AG09309 (cell line): ENCODE measurements at places on chromosomes 5 and 9.

DNA sequence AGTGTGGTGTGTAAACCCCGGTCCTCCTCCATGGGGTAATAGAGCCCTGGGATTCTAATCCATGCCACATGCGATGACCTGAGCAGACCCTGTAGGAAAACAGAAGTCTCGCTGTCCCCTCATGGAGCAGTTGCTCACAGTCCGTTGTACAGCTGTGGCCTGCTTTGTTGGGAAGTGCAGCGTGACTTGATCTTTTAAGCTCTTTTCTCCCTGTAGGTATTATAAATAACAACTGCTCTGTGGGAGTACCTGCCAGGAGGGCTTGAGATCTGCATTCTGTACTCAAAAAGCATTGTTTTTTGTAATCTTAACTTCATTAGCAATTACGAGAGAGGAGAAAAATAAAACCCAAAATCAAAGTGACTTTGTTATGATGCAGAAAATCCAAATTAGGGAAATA is 17.3 kb downstream of the MEGF10 start:
- no peak for DNase-seq

- no peak for DNase-seq
Observed at GRCh38 chr5:133285583-133286021, 233.8 kb downstream of the HSPA4 start.

DNA sequence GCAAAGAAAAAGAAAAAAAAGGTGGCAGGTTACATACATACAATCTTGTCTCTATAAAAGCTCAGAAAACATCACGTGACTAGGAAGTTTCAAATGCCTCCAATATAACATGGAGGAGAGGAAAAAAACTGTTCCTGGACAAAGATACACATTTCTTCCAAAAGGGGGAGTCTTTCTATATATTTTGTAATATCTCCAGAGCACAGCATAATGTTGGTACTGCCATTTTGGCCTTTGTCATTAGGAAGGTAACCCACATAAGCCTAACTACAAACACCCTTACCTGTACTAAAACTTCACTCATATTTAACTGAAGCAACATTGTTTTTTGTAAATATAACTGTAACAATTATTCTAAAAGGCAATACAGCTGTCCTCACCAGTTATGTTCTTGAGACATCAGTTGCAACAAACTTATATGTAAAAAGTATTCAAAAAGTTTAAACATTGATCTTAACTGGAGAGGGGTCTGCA is 1.2 kb upstream of the BTF3 start:
- no peak for DNase-seq

- no peak for DNase-seq
Observed at GRCh38 chr9:13705918-13706317, 426.4 kb upstream of the MPDZ start.

DNA sequence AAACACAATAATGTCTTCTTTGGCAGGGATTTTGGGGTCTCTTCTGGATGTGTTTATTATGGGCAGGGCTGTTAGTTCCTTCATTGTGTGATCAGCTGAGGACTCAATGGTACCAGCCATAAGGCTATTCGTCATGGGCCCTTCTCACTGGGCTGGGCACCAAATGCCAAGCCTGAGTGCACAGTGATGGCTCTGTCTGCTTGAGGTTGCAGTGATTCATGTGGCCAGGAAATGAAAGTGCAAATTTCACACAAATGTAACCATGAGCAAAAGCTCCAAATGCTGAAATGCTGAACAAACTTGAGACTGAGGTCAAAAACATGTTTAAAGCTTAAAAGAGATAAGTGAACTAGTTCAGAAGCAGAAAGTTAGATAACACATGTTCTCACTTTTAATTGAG is 191.0 kb downstream of the TARS1 start:
- no peak for DNase-seq

DNA sequence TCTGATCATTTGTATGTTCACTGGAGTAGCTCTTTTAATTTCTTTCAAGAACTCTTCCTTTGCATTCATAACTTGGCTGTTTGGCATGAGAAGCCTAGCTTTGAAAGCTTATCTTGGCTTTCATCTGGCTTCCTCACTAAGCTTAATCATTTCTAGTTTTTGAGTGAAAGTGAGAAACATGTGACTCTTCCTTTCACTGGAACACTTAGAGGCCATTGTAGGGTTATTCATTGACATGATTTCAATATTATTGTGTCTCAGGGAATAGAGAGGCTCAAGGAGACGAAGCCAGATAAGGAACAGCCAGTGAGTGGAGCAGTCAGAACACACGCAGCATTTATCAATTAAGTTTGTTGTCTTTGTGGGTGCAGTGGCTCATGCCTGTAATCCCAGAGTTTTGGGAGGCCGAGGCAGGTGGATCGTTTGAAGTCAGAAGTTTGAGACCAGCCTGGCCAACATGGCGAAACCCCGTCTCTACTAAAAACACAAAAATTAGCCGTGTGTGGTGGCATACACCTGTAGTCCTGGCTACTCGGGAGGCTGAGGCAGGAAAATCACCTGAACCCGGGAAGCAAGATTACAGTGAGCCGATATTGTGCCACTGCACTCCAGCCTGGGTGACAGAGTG is 98.3 kb downstream of the UGCG start:
- no peak for DNase-seq

- no peak for DNase-seq
Observed at GRCh38 chr9:20117986-20118385, 329.1 kb upstream of the SLC24A2 start.

- no peak for DNase-seq
Observed at GRCh38 chr5:127063257-127063913, 9.9 kb downstream of the C5orf63 start.

- no peak for DNase-seq
Observed at GRCh38 chr5:143279698-143280097, 123.8 kb downstream of the NR3C1 start.

- DNase-seq: peak; percentile 35
Observed at GRCh38 chr9:81522716-81523551, 166.4 kb downstream of the TLE1 start.

DNA sequence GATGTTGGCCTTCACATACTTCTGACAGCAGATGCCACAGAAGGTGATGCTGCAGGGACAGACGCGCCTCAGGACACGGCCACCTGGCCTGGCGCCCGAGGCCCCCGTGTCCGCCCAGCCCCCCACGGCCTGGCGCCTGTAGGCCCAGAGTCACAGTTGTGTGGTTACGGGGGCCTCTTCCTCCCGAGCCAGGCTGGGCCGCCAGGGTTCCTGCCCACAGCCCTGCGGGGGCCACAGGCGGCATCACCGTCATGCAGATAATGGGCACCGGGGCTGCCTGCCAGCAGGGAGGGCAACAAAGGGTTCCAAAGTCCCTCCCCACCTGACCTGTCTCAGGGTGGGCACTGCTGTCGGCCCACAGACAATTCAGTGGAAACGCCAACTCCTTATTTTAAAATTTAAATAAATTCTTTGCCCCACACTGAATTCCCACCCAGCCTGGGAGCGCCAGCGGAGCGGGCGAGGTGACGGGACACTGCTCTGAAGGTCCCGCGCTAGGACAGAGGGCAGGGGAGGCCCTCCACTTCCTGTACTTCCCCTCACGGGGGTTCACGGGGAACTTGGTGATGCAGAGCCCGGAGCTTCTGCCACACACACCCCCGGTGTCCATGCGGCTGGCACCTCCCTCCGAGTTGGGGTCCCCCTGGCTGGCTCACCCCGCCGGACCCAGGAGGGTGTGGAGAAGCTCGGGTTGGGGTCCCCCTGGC is 40.6 kb downstream of the EXOC3 start:
- DNase-seq: no peak

GRCh38 chr9:96169484-96169883 is 132.5 kb downstream of the HSD17B3 start:
- no peak for DNase-seq

- DNase-seq: no peak
Observed at GRCh38 chr9:18569941-18570630, 96.1 kb downstream of the ADAMTSL1 start.

GRCh38 chr9:106704056-106704615 is 158.8 kb upstream of the ZNF462 start:
- no peak for DNase-seq

- DNase-seq: no peak
Observed at GRCh38 chr9:82206946-82207345, 218.4 kb downstream of the SPATA31D1 start.

DNA sequence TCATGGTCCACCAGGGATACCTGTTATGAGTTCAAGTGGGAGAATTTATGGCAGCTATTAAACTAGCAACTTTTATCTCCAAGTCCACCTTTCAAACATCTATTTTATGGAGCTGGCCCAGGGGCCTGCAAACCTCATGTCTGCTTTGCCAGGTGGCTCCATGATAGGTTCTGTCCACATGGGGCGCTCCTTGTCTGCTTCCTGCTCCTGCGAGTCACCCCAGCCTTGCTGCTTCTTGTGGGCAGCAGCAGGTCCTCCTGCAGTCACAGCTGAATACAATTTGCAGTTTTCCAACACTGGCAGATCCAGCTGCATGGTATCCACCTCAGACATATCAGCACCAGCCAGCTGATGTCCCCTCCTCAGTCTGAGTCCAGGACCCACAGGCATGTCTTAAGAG is 39.6 kb upstream of the FRRS1L start:
- DNase-seq: no peak

DNA sequence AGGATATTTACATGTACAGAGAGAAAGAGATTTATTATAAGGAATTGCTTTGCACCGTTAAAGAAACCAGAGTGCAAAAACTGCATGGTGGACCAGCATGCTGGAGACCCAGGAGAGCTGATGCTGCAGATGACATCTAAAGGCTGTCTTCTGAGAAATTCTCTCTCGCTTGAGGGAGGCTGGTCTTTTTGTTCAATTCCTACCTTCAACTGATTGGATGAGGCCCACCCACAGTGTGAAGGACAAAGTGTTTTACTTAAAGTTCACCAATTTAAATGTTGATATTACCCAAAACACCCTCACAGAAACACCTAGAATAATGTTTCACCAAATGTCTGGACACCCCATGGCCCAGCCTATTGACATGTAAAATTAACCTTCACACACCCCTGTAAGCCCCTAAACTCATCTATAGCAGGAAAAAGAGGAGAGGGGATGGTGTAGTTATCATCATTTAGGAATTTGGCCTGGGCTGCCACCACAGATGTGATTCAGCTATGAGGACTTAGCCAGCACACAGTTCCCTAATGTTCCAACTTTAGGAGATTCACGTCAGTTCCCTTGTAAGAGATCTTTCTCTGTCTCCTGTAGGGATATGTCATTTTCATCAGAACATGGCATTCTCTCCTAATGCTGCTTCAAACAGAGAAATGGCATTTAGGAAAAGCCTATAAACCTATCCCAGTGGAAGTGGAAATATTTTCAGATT is 358.2 kb upstream of the TLE4 start:
- no peak for DNase-seq

- no peak for DNase-seq
Observed at GRCh38 chr9:224026-224425, 9.4 kb downstream of the DOCK8 start.

GRCh38 chr9:27005491-27005890 is at the start of gene LRRC19:
Gene LRRC19, minus strand, starts transcription at chr9:27005672. Its CDS starts 5,978 bp downstream, at chr9:26999694.
- no peak for DNase-seq

DNA sequence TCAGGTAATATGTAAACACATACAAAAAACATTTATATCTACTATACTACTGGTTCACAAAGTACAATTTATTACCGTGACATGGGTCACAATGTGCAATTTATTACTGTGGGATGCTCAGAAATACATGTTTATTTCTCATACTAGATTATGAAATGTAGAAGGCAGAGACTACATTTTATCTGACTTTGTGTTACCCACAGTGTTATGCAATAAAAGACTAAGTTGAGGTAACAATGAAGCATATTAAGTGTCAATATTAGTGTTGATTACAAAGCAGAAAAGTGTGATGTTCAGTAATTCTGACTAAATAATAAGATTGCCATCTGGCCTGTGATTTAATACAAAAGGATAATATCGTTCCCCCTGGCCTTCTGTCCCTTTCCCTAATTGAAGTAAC is 42.4 kb downstream of the CPLANE1 start:
- DNase-seq: no peak

GRCh38 chr9:95942016-95942415 is 66.5 kb downstream of the ERCC6L2 start:
- no peak for DNase-seq

DNA sequence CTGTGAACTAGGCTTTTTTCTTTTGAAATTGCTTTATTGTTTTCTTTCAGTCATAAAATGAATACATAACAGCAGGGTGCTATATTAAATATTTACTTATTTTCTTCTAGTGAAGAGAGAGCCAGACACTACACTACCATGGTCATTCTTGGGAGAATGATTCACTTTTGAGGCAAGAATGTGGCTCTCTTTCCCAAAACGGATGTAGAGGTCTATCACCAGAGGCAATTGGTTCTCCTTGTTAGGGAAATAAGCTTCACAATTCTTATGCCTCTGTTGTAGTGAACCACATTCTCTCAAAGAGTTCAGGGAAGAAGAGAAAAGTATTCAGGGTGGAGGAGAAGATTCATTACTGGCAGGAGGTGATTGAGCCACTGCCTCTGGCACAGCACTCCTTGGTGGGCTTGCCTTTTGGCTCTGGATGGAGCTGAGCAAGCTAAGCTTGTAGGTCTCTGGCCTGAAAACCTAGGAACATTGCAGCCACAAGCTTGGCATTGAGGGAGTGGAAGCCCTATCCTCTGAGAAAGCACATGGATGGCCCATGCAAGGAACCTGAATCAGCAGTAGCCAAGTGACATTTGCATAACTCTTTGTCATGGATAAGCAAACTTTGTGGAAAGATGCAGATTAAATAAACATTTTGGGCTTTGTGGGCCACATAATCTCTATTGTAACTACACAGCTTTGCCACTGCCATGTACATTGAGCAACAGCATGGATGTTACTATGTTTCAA is 179.0 kb upstream of the TNC start:
- no peak for DNase-seq

DNA sequence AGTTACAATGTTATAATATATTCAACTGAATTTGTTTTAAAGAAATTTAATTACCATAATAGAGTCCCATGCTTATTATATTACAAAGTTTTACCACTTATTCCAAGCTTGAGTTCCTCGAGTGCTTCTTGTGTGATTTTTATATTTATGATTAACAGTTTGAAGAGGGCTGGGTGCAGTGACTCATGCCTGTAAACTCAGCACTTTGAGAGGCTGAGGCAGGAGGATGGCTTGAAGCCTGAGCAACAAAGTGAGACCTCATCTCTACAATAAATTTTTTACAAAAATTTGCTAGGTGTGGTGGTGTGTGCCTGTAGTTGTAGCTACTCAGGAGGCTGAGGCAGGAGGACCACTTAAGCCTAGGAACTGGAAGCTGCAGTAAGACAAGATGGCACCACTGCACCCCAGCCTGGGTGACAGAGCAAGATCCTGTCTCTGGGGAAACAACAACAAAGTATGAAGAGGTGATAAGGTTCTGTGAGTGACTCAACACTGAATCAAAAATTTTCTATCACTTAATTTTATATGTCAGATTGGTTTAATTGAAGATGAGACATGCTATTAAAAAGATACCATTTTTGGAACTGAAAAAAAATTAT is 9.2 kb downstream of the POC5 start:
- no peak for DNase-seq

GRCh38 chr9:131734781-131735180 is 5.1 kb downstream of the RAPGEF1 start:
- no peak for DNase-seq

DNA sequence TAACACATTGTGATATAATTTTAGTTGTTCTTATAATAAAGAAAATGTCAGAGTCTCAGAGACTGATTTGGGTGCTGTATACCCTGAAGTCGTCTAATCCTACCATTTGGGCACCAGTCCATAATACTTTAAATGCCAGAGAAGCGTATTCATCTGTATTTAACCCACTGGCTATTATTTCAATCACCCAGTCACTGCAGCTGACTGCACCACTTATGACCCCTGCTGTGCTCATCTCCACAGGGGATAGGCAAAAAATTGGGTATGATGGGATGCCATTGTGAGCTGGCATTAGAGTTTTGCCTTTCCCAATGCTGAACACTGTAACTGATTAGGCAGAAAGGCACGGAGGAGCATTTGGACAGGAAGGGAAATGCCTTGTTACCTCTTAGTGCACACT is 599.7 kb downstream of the CAAP1 start:
- DNase-seq: peak; percentile 24
